ENCODE measurements at places on chromosomes 13 and 19.

DNA sequence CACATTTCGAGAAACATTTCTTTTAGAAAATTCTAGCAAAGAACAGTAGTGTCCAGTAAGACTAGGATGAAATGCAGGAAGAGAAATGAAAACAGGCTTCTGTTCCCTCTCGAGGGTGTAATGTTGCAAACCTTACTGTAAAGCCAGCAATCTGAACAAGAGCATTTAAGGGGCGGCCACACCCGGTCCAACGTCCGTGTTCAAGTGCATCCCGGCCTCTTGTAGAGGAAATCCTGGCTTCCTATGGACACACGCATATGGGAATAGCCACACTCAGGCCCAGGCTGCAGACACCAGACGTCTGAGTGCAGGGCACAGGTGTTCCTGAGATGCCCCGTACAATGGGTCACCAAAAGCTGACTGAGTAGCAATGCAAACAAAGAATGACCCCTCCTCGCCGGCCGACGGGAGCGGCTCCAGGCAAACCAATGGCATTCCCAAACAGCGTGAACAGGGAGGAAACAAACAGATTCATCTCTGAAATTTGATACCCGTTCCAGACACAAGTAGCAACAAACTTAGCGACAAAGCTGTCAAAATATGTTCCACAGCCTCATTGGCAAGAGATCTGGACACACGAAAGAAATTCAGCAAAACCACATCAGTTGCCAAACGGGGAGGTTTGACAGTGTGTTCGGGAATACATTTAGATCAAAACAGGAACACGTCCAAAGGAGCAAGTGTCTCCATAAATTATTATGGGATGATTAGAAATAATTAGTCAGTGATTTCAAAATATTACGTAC lies 278.6 kb upstream of the TSHZ3 start:
- no peak for DNase-seq

DNA sequence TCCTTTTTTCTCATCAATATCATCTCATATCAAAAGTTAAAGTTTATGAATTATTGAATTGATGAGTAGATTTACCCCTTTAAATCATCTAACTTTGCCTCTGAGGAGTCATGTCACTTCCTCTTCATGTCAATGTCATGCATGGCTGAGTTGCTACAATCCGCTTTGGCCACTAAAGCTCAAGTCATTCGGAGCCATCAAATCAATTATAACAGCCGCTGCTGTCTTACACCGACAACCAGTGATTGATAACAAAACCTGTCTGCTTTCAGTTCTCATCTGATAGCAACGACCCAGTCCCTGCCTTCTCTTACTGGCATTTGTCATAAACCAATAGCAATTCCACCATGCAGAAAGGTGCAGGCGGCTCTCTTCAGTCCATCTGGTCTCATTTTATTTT lies 429.3 kb downstream of the DIAPH3 start:
- no peak for DNase-seq

- DNase-seq = no peak
Observed at GRCh38 chr19:33750587-33751435, 45.9 kb upstream of the KCTD15 start.

GRCh38 chr13:34933349-34933748 lies 8.7 kb upstream of the NBEA start:
- DNase-seq = no peak

DNA sequence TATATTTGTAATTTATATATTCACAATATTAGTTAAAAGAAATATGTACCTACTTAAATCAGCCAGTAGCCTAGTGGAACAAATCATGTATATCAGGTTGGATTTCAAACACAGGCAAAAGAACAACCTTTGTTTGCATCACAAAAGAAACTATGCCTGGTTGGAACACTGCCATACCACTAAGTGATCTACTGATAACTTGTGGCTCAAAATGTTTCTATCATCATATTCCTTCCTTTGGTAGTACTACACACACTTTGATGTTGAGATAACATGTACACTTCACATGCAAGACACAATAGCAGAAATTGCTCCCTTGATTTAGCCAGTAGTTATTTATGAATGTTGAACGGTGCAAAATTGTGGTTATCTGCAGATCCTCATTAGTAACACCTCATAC lies 146.0 kb upstream of the GPC6 start:
- DNase-seq = peak; percentile 13

- DNase-seq = no peak
Observed at GRCh38 chr19:1384085-1384462, 367 bp downstream of the NDUFS7 start.
